ENCODE measurements at places on chromosomes 7 and 10.

DNA sequence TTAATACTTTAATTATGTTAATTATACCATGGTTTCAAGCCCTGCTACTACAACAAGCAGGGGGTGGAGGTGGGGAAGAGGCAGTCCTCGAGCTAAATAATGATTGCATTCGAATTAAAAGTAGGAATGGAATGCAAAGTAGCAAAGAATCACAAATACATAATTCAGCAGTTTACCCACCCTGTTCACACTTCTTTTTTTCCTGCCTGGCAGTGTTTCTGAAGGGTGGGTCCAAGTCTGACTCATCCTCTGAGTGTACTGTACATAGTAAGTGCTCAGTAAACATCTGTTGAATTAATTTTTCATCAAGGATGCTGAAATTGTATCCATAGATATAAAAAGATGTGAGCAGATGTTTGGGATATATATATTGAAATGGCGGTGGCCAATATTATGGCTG lies 778.8 kb downstream of the LRMDA start:
- no peak for DNase-seq

GRCh38 chr10:102738692-102739121 lies 5.0 kb upstream of the WBP1L start:
- no peak for DNase-seq

DNA sequence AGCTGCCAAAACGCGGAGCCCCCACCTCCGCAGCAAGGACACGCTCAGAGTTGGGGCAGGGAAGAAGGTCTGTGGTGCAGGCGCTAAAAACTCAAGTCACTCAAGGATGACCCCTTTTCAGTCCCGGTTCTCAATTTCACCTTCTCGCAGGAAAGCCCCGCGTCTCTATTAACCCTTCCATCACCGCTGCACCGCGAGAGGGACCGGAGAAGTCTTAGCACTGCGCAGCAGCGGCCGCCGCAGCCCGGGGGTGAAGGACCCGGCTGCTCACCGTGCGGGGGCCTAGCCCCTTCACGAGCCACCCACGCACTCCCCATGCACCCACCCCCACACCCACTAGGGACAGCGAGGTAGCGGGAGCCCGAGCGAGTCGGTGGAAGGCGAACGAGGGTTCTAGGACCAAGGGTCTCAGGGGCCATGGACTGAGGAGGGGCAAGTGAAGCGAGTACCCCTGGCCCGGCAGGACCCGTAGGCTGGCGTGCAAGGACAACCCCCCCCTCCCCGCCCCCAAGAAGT lies 162.9 kb downstream of the SH3PXD2A start:
- DNase-seq: peak; percentile 58

GRCh38 chr7:147022056-147022455 lies 905.5 kb downstream of the CNTNAP2 start:
- no peak for DNase-seq

DNA sequence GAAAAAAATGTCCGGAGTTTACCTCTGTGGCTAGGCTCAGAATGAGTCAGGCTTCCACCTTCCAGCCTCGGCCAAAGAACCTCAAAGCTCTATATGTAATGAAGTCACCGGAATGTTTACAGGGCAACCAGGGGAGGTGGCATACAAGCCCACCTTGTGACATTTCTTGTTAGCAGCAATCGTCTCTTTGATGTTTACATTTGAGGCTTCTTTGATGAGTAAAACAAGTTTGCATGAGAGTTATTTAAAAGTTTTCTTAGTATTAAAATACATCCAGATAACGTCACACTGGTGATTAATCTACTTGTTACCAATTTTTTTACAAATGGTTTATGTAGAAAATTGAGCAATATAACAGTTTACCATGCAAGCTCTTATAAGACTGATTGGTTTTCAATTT lies 133.1 kb upstream of the ADAM12 start:
- DNase-seq: no peak

DNA sequence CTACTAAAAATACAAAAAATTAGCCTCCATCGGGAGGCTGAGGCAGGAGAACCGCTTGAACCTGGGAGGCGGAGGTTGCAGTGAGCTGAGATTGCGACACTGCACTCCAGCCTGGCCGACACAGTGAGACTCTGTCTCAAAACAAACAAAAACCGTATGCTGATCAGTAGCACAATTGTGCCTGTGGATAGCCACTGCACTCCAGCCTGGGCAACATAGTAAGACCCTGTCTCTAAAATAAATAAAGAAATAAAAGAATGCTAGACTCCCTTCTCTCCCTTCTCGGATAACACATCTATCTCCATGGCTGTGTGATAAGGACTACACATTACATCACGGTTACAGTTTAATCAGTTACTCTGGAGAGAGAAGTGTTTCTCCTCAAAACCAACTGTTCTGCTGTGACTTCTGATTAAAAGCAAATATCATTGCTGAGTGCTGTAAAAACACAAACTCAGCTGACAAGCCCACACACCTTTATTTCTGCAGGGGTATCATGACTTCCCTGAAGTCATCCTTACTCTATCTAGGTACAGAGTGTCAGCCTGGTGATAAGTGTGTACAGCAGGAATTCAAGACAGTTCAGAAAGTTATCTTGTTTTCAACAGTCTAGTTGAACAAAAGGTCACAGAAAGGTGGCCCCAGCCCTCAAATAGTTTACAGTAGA lies 5.3 kb upstream of the ARHGAP19 start:
- DNase-seq: no peak

DNA sequence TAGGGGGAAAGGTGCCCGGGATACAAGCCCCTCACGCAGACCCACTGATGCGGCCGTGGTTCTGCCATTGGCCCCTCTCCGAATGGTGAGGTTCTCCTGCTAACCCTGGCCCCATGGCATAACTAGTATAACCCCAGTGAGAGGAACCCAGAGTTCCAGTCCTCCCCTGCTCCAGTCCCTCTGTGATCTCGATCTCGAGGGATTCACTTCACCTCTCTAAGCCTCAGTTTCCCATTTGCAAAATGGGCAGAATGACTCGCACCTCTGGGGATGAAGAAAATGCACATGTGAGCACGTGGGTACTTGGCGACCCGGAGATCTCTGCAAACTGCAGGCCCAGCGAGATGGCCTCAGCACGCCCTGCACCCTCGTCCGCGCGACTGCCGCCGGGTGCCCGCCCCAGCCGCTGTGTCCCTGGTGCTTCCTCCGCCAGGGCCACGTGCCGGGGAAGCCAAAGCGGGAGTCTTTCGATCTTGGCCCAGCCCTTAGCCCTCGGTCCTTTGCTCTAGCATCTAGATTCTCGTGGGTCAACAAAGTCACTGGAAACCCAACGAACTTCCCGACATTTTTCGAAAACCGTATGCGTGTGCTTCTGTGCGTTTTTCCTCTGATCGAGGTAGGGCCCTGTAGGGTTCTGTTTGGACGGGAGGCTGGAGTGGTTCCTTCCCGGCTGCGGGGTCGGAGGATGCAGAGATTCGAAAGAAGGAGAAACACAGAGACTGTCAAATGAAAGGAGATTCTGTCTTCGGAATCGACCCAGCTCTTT lies 169.8 kb downstream of the UBE2H start:
- no peak for DNase-seq

GRCh38 chr10:101145750-101146391 lies 14.8 kb downstream of the TLX1 start:
- DNase-seq: no peak

GRCh38 chr7:84654273-84654672 lies 459.7 kb upstream of the SEMA3A start:
- DNase-seq: no peak

GRCh38 chr10:25076506-25077177 lies 60.2 kb downstream of the THNSL1 start:
- no peak for DNase-seq

GRCh38 chr7:137937202-137937560 lies 64.7 kb downstream of the CREB3L2 start:
- no peak for DNase-seq

DNA sequence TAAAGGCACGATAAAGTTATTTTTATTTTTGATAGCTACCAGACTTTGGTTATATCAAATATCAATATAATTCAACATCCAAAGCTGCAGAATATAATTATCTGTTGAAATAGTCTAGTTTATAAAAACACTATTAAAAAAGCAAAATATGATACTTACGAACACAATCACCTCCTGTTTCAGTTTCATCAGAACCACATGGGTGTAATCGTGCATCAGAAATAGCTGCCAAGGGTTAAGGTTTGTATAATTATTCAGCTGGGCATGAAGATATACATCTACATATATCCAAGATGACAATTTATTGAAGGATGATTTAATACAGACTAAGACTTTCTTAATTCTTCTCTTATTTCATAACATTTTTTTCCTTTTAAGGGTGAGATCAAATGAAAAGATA lies 20.3 kb downstream of the VWDE start:
- no peak for DNase-seq

GRCh38 chr7:141436139-141436538 lies 115.1 kb upstream of the AGK start:
- no peak for DNase-seq

GRCh38 chr7:97015756-97016380 lies 8.8 kb downstream of the DLX5 start:
- DNase-seq: no peak

DNA sequence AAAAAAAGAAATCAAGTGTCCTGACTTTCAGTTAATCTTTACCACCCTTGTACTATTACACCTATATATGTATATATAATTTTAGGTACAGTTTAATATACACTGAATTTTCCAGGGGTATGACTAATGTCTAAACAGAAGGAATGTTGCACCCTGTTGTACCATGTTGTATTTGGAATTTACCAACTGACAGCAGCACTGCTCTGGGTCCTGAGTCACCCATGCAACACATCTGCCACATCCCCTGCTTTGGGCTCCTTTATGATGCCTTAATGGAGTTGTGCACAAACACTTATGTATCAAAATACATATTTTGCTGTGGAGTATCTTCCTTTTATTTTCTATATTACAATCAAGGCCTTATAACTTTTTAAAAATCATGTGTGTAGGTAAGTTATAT lies 21.2 kb downstream of the YAE1 start:
- no peak for DNase-seq

- DNase-seq: no peak
Measured at GRCh38 chr7:94949532-94949931, 42.1 kb downstream of the PPP1R9A start.

DNA sequence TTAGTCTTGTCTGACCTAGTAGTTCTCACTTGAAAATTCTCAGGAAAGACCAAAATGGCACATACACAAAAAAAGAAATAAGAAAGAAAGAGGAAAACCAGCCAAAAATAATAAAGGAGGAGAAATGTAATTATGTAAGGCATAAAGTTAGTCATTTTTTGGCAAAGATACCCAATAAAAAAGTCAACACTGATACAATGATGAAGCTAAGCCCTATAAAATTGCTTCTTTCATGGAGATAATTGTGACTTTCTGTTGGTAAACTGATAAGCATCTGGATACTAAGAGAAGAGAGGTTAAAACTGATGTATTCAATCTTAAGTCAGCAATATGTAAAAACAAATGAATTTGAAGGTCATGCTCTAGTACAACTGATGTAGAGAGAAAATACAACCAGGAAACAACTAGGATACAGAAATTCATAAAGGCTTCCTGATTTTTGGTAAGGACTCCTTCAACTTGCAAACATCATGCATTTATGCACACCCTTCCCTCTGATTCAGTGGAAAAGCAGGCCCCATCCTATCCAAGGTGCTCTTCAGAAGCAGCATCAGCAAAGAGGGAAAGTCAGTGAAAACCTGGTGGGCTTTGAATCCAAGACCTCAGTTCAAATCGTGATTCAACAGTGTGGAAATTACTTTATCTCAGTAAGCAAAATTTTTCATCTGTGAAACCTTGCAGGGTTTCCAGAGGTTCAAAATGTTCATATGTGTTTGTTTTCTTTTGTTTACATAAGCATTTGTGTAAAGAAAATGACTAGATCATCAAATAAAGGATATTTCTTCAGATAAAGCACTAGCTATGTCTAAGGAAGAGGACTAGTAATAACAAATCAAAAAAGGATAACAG lies 32.6 kb downstream of the IMMP2L start:
- DNase-seq: no peak

- no peak for DNase-seq
Measured at GRCh38 chr7:103689255-103689654, 243.2 kb upstream of the SLC26A5 start.

DNA sequence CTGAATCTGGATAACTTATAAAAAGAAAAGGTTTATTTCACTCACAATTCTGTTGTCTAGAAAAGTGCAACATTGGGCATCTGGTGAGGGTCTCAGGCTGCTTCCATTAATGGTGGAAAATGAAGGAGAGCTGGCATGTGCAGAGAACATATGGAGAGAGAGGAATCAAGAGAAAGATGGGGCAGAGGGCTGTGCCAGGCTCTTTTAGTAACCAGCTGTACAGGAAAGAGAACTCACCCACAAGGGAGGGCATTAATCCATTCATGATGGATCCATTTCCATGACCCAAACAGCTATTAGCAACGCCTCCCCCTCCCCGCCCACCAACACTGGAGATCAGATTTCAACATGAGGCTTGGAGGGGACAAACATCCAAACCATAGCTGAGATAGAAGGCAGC lies 61.7 kb upstream of the LYZL1 start:
- no peak for DNase-seq

- no peak for DNase-seq
Measured at GRCh38 chr7:145134377-145134776, 298.5 kb upstream of the TPK1 start.

DNA sequence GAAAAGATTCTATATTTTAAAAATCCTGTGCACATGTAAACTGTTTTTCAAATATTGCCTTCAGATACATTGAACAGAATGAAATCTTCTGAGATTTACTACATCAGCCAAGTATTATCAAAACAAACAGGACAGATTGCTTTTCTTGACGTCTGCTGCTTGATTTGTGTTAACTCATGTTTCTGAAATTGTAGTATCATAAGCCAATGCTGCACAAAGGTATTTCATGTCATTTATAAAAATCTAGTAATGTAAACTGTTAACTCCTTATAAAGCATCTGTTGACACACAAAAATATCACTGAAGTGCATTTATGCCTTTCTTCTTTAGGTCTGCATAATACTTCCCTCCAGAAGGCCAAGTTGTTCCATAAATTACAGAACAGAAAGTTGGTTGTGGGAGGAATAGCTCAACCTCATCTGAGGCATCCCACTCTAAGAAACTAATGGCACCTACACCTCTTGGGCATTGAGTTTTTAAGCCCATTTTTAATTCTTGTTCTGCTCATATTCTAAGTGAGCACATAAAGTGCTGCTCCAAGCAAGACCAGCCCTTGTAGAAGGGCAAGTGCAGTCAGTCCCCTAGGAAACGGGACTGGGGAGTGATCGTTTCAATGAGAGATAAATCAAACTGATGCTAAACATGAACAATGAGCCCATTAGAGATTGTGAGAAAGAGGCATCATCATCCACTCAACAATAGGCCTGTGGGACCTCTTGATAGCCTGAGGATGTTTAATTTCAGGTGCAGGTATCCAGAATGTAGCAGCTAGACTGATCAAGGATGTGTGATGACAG lies 28.5 kb downstream of the CAV1 start:
- no peak for DNase-seq

GRCh38 chr7:818031-818699 lies 14.1 kb upstream of the SUN1 start:
- DNase-seq: peak; percentile 39

DNA sequence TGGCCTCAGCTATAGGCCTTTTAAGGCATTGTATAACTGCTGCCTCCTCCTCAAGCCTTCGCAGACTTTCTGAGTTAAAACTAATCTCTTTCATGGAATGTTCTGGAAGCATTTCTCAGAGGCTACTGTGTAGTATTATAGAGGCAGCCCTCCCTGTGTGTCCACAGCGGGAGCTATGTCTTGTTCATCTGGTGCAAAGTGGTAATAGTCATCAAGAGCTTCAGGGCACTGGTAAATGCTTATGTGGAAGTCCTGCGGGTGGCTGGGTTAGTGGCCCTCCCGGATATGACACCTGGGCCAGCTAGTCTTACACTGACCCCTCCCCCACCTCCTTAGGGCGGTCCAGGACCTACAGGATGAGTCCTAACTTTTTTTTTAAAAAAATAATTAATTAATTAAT lies 2.2 kb upstream of the ABHD11 start:
- no peak for DNase-seq

- no peak for DNase-seq
Measured at GRCh38 chr7:16098585-16099179, 322.7 kb downstream of the CRPPA start.
